ENCODE measurements at places on chromosomes 16 and 17.

GRCh38 chr16:17199135-17199534, 271.6 kb downstream of the XYLT1 start:
- no peak for DNase-seq

GRCh38 chr17:48202959-48203358, 95.4 kb downstream of the SNX11 start:
- DNase-seq = no peak

DNA sequence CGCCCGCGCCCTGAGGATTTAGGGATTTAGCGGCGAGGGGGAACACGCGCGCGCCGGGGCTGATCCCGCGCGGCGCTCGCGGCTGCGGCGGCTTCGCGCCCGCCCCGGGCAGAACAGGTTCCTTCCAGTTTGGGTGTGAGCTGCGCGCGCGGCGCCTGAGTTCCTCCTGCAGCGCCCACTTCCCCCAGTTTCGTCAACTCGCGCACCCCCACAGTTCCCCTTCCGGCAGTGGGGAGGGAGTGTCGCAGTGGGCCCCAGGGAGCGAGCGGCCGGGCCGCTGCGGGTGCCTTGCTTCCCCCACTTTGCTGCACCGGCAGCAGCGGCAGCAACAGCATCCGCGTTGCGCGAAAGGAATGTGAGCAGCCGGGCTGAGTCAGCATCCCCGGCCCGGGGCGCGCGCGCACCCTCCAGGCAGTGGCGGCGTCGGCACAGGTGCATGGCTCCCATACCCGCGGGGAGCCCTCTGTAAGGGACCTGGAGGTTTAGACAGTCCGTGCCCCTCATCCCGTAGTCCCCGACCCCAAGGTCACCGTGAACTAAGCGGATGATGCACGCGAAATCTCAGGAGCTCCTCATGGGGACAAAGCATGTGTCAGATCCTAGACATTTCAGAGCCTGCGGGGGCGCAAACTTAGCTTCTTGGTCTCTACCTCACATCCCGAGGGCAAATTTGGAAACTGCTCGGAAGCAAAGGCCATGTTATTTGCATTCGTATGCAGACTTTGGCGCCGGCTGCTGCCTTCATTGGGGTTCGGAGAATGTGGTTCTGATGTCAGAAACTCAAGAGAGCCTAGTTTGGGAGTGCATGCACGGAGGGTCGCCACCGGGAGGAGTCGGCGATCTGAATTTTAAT, 767 bp downstream of the ARSG start:
- DNase-seq = peak; percentile 70

DNA sequence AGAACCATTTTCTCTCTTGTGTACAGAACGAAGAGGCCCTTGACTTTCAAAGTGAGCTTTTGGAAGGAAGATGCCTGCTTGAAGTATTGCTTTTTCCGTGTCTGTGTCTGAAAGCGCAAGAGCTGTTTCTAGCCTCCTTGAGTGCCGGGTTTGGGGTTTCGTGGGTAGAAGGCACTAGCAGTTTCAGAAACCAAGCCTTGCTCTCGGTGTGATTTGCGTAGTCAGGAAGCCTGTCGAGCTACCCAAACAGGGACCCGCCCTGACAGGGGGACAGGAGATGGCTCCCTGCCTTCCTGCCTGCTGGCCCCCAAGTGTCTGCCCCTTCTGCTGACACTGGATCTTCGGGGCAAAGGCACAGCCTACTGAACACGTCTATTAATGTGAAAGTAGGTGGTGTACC, 322.0 kb downstream of the MAF start:
- DNase-seq = no peak

- DNase-seq = peak; percentile 28
These were observed 779 bp upstream of the CCDC102A start for GRCh38 chr16:57537194-57537505.

Data from KG1 (cell line).